Esophagus squamous epithelium (tissue), 5 donors: ENCODE measurements at places on chromosomes 7 and 10.

GRCh38 chr10:49474901-49475300 lies 64.0 kb downstream of the ERCC6 start:
- DNase-seq = no peak

DNA sequence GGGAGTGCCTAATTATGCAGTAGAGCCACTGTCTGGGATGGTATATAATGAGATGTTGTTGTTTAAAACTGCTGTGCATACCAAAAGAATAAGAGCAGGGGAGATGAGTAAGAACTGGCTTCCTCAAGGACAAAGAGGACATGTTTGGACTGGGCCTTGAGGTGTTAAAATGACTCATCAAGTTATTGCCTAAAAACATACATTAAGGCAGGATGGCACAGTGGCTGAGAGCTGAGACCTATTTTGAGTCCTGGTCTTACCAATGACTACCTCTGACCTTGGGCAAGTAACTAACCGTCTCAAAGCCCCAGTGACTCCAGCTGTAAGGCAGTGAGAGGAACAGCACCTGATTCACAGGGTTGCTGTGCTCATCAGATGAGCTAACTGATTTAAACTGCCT lies 71.1 kb downstream of the CFAP58 start:
- DNase-seq = no peak

DNA sequence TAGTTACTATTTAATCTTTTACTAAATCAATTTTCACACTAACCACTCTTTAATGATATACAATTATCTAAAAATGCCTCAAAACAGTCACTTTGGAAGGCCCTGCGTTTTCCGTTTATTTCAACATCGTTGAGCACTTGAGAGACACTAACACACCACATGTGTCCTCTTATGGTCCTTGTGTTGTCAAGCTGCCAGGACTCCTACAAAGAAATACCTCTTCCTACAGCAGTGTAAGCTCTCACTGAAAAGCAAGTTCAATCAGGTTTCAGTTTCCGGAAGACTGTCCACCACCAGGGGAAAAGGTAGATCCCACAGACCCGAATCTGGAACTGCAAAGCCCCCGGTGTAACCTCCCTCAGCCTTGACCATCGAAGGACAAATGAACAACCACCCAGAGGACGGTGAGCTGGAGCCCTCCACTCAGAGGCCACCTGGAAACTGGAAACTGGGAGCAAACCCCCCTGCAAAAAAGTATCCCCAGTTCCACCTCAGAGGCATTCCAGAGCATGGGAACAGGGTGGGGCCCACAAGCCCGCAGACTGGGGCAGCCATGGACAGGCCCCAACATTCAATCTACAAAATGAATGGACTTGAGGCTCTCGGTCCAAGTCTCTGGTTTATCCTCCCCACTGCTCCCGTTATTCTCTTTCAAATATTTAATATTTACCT lies 37.6 kb downstream of the KCNH2 start:
- no peak for DNase-seq

GRCh38 chr10:70782746-70783680 lies 2.2 kb downstream of the TBATA start:
- no peak for DNase-seq

DNA sequence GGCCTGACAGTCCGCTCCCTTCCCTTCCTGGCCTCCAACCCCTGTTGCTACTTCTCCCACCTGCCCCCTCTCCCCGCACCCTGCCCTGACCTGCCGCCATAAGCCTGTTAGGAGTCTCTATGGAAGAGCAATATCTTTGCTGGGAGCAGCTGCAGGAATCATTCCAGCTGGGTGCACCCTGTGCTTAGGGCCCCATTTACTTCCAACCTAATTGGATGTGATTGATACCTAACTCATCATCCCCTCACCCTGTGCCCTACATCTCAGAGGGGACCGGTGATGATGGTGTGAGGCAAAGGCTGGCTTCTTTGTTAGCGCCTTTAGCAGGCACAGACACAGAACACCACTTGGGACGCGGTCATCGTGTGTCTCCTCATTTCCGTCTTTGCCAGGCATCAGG lies 80.0 kb upstream of the FAM180A start:
- DNase-seq = no peak

GRCh38 chr10:42827201-42827600 lies 44.6 kb downstream of the BMS1 start:
- DNase-seq = no peak

- DNase-seq = no peak
Observed at GRCh38 chr7:30562498-30562897, 32.2 kb upstream of the GARS1 start.

GRCh38 chr10:6239213-6239991 lies 36.7 kb downstream of the PFKFB3 start:
- DNase-seq = no peak

DNA sequence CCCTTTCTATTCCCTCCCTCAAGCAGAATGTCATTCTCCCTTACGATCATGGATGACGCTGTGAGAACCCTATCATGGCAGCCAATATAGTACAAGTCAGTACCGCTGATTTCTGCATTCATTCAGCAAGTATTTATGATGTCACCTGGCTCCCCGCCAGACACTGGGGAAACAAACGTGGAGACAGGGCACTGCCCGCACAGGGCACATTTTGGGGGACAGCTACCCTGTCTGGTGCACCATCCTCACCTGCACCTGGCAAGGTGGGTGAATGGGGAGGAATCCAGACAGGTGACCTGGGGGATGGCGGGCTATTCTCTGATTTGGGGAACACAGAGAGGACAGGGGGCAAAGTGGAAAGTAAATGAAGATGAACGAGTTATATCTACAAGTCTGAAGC lies 28.4 kb downstream of the MKI67 start:
- DNase-seq = no peak

GRCh38 chr7:46775776-46776175 lies 806.1 kb downstream of the TNS3 start:
- no peak for DNase-seq

- no peak for DNase-seq
Observed at GRCh38 chr7:139937715-139938114, 108.7 kb downstream of the TBXAS1 start.

DNA sequence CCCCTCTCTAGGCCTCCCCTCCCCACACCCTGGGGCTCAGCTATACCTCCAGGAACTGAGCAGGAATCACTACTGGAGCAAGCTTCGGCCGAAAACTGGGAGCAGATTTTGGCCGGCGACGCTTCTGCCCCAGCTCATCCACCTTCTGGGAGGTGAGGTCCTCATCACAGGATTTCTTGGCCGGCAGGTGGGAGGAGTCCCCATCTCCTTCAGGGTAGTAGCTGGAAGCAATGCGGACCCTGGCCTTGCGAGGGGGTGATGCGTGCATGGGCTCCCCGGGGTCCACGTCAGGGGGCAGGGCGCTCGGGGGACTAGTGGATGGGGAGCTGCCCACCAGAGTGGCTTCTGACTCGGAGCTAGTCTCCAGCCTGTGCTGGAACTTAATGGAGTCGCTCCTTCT lies 105.5 kb downstream of the DLG5 start:
- no peak for DNase-seq

- DNase-seq = no peak
Observed at GRCh38 chr7:131354390-131354789, 26.7 kb downstream of the MKLN1 start.

DNA sequence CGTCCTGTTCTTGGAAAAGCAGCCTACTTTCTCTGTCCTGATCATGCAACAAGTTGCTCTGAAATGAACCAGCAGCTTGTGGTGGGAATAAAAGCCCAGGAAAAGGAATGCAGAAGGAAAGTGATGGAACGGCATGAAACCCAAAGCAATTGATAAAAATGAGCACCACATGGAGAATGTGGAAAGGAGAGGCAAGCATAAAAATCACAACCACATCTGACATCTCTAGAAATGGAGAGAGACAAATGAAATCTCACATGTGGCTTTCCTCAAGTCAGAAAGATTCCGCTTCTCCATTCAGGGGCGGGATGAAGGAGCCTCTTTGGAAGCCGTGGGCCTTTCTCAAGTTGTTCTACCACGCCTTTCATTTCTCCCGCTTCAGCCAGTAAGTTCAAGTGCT lies 631.7 kb upstream of the GALNT17 start:
- no peak for DNase-seq
